NCI-H748 treated with DMSO at 0.1 percent for 48 hours (cell line): ENCODE measurements at places on chromosomes 1 and 21.

GRCh38 chr1:16409536-16410152 lies 27.6 kb downstream of the SPATA21 start:
- DNase-seq = no peak

GRCh38 chr1:203252678-203253077 lies 23.2 kb upstream of the CHIT1 start:
- DNase-seq = peak; percentile 22

DNA sequence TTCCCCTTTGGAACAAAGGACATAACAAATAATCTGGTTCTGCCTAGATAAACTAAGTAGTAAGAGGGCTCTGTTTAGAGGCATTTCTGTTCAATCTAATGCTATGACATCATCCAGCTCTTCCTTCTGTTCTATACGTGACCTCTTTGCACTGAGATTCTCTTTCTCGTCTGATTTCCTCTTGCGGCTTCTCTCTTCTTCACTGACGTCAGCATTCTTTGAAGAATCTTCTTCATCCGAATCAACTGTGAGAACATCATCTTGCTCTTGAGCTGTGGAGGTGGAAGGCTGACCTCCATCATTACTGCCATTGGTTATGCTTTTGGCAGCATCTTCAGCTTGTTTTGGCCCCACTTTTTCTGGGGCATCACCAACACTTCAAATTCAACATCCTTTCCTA lies 130.4 kb downstream of the HS2ST1 start:
- no peak for DNase-seq

DNA sequence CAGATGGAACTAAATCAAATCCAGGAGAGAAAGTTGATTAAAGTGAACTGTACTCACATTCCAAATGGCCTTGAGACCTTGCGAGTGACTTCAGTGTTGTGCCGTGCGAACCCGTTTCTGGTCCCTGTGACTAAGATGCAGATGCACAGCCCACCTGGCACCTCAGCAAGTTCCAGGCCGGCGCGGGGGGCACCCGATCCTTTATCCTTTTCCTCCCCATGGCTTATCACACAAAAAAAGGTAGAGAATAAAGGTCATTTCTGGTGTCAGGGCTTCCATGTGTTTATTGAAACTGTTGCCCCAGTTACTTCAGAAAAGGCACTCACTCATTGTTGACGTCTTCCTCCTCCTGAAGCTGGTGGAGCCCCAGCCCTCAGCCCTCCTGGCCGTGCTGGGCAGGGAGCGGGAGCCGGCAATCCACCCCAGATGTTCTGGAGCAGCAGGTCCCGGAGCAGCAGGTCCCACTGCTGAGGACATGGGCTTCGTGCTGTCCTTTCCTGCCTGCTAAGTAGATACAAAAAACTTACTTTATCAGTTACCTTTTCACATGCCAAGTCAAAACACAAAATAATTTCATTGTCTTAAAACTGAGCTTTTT lies 53.0 kb downstream of the PCNT start:
- no peak for DNase-seq

DNA sequence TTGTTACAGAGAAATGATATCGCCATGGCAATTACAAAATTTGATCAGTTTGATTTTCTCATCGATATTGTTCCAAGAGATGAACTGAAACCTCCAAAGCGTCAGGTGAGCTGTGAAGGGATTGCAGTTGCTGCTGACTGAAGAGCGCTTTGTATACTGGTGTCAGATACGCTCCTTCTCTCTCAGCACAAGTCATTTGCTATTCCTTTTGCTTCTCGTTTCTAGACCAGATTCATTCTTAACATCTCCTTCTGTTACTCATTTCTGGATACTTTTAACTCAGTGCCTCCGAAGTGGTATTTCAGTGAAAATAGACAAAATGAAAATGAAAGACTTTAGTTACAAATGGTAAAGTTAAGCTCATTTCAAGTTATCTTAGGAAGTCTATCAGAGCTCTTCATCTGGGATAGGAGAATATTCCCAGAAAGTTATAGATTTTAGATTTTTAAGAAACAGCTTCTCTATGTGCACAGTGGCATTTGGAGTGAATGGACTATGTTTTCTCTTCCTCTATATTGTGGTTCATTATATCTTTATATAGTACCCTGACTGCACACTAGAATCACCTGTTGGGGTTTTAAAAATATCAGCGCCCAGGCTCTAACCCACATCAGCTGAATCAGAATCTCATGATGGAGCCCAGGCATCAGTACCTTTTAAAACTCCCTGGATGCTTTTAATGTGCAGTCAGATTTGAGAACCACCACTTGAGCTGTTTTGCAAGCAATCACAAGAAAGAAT lies 30.3 kb upstream of the KCNQ4 start:
- no peak for DNase-seq

DNA sequence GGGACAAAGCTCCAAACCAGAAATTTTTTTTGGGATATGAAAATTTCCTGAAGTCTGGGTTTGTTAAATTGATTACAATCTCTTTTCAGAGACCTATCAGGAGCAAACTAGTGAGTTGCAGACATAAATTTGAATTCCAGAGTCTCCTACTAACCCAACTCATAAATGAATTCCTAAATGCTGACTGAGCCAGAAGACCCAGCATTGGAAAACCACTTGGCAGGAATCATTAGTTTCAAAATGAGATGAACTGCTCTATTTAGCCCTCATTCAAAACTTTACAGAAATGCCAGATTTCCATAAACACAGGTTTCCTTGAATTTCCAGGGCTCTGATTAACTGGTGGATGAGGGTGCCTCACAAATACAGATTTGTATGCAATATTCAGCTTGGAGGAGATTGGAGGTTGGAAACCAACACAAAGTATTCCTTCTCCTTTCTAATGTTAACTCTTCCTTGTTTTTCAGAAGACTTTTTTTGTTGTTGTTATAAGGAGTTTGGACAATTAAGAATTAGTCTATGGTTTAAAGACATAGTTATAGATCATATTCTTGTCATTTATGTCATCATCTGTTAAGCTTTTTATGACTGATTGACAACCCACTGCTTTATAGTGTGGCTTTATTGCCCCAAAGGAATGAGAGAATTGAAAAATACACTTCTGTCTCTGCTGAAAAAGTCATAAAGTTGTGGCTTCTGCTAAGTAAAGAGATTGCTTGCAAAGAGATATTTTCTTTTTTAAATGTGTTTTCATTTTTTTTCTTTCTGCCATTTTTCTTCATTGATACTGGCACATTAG lies 222.8 kb downstream of the HLX start:
- DNase-seq = no peak

GRCh38 chr1:99504287-99504686 lies 141.6 kb upstream of the PALMD start:
- DNase-seq = no peak

GRCh38 chr1:19435851-19436455 lies 49.4 kb downstream of the CAPZB start:
- no peak for DNase-seq

DNA sequence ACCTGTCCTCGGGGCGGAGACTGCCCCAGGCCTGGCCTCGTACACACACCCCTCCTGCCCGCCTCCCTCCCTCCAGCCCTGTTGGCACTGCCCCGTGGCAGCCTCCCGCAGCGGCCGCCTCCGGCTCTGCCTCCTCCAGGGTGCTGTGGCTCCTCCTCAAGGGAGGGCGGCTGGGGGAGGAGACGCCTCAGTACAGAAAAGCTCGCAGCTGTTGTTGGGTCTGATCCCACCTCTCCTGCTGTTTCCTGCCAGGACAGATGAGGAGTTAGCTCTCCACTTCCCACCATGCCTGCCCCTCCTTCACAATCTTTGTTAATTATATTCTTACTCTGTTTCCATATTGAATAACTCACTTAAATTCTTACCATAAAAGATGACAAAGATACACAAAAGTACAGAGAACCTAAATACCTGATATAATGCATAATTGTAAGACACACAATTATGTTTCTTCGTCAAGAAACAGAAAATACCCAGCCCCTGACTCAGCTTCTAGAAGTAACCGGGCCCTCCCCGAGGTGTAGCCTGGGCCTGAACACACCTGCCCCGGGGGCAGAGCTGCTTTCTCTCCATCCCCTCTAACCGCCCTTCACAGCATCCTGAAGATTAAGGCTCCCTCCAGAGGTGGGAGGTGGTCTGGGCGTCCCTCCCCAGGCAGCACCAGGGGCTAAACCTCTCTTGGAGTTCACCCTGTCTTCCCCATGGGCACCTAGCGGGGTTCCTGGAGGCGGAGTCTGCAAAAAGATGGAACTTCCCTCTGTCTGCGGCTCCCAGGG lies 30.6 kb upstream of the COL6A1 start:
- DNase-seq = no peak

DNA sequence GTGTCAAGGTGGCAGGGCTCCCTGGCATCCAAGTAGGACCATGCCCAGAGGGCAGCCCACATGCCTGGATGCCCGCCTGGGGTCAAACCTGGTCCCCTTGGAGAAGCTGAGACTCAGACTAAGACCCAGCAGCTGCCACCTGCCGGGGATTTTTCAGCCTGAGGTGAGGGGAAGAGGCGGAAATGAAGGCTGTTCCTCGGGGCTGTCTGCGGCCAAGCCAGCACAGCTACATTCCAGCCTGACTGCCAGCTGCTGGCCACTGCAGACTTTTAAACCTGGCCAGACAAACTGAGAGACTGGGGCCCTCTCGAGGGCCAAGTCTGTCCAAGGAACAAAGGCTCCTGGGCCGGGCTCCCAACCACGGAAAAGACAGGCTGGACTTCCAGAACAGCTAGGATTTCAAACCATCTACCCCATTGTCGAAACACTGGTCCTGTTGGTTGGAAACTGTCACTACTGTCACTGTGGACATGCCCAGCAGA lies 21.9 kb upstream of the PLEKHG5 start:
- DNase-seq = no peak

GRCh38 chr21:42939582-42940413 lies 14.4 kb upstream of the ERVH48-1 start:
- no peak for DNase-seq

DNA sequence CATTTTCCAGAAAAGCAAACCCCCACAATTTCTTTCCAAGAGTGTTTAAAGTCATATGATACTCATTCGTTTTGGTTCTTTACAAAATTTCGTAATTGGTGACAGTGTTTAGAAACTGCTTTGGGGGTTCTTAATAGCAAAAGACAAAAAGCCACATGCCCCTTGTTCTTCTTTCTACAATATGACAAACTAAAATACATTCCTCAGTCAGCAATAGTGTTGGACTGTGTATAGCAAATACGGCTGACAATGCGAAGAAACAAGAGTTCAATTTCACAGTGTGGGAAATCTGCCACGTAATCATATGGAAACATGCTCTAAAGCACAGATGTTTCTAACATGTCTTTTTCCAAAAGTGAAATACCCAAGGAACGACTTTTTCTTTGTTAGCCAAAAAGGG lies 7.6 kb upstream of the IFNAR1 start:
- DNase-seq = no peak

GRCh38 chr1:166119471-166119965 lies 47.3 kb downstream of the FAM78B start:
- DNase-seq = no peak

DNA sequence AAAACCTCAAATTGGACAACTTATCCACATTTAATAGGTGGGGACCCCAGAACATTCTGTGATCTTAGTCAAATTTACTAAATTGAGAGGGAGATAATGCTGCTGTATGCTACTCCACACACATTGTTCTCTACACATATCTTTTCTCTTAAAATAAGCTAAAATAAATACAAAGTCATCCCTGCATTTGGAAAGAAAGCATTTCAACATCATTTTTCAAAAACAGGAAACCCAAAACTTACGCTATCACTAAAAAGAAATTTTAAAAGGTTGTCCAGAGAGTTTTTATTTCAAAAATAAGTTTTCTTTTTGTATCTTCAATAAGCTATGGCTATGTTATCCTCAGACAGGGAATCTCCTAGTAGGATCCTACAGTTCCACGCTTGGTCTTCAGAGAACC lies 19.5 kb upstream of the OR6N2 start:
- DNase-seq = no peak

DNA sequence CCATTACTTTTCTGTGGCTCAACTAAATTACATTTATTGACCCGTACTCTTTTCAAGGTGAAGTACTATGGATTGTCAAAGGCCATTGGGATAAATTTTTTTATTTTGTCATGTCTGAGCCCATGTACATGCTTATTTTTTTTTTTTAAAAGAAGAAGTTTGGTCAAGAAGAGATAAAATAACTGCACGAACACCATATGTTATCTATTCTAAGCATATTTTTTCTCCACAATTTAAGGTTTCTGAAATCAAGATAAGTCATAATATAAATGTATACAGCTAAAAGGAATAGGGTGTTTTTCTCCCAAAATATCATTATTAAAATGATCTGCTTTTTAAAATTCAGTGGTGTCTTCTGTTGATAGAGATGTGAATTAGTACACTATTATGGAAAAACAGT lies 35.0 kb upstream of the SH2D1B start:
- DNase-seq = no peak

DNA sequence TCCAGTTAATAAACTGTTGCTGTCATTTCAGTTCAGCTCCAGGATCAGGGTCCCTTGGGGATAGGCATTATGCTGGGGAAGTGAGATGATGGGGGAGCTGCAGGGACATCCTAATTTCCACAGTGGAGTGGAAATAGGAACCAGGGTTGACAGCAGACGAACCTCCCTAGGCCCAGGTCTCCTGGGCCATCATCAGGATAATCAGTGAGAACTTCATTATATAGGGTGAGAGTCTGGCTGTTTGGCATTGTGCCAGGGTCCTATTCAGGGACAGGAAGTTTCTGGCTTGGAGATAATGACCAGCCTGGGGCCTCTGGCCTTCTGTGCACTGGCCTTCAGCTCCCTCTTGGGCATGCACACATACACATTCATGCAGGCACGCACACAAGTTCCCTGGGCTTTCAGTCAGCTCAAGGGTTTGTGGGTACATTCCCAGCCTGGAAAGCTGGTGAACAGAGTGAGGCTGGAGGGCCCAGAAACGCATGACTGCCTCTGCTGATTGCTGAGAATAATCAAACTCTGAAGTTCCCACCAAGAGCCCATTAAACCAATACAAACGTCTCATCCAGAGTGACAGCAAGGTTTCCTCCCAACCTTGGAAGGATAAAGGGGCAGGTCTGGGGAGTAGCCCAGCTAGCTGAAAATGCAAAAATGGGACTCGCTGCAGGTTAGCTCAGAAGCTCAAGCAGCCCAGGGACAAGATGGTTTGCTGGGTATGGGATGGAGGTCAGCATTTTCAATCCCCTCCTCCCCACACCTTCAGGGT lies 13.9 kb upstream of the LRIG2 start:
- no peak for DNase-seq

DNA sequence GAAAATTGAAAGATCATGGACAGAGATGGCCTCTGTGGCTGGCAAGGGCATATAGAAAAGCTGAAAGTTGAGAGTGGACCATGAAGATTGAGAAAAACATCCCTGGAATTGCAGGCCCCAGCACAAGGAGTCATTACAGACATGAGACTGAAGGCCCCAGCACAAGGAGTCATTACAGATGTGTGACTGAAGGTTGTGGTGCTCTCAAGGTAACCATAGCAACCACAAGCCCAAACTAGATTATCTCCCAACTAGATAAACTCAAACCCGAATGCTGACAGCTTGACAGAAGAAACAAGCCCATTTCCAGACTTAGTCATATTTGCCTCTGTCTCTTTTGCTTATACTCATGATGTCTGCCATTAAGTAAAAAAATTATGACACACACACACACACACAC lies 1252.1 kb upstream of the ADGRL4 start:
- peak; percentile 12 for DNase-seq

- DNase-seq = peak; percentile 97
These were observed 27.9 kb upstream of the BMP8B start for GRCh38 chr1:39816415-39817090.
